ENCODE measurements at places on chromosomes 1 and 21. TPM values are rescaled to one million over a fixed set of nuclear protein-coding genes. Genes with fewer than 3 reads are reported as not detected.

XKR8 gene
- 5.2 TPM for polyA plus RNA-seq

OR10J1 gene
- 0.05 TPM for polyA plus RNA-seq

ZNF496 gene
- 40.0 TPM for polyA plus RNA-seq

DNA sequence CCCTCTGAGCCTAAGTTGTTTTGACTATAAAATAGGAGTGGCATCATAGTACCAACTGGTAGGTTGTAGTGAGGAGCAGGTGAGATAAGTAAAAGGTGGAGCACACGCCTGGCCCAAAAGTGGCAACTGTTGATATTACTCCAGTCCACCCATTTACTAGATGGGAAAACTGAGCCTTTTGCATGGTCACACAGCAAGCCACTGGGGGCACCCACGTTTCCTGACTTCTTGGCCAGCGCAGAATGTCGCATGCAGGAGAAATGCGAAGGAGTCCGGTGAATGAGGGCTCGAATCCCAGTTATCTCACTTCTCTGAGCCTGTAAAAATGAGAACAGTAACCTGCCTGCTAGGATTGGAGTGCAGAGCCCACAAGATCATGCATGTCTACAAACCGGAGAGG, 20.8 kb downstream of the GRHL3 start:
- no peak overlapping the region for H3K4me3 ChIP-seq
- H3K27ac ChIP-seq = no peak overlapping the region
- no peaks in the 10 kb centered on the region for H3K36me3 ChIP-seq

DNA sequence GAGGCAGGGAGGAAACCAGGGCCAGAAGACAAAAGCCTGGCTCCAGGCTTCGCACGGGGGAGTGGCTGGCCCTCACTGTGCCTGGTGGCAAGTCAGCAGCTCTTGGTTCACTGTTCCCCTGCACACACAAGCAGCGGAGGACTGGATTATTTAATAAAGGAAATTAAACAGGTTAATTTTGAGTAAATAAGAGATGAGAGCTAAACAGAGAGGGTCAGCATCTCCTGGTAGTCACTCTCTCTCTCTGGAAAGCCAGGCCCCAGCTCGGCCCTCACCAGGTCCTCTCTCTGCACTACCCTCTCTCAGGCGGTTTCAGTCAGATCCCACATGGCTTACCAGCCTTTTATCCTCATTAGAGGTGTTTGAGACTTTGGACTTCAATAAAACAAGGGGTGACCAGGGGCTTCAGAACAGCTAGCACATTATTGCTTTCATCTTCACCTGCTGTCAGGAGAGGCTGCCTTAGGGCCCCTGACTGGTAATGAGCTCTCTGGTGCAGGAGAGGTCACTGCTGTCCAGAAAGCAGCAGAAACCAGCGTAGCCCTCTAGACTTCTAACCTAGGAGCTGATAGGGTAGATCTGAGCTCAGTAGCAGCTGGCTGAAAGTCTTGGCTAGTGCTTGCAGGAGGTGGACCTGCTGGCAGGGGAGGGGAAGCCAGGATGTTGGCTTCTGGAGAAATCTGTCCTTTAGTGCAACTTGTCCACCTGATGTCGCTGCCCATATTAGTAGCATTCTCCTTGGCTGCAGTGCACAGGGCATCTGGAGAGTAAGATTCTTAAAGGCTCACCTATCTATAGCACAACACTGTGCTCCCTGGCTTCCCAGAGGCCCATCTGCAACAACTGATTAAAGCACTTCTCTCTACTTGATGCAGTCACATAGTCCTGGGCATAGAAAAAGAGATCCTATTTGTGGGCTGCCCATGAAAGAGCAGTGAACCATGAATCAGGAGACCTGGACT, 45.9 kb downstream of the SYT6 start:
- H3K27me3 ChIP-seq = no peaks in the 10 kb centered on the region
- no peak overlapping the region for H3K4me3 ChIP-seq
- H3K36me3 ChIP-seq = no peaks in the 10 kb centered on the region
- H3K4me1 ChIP-seq = no peaks in the 10 kb centered on the region
- H3K27ac ChIP-seq = no peak overlapping the region

GRCh38 chr1:96352733-96353132, 368.9 kb upstream of the PTBP2 start:
- no peaks in the 10 kb centered on the region for H3K4me1 ChIP-seq
- no peaks in the 10 kb centered on the region for H3K27me3 ChIP-seq
- H3K4me3 ChIP-seq = no peak overlapping the region
- no peak overlapping the region for H3K27ac ChIP-seq
- DNase-seq = no peak

- no peak overlapping the region for H3K27ac ChIP-seq
- H3K4me3 ChIP-seq = no peak overlapping the region
- no peaks in the 10 kb centered on the region for H3K27me3 ChIP-seq
- no peaks in the 10 kb centered on the region for H3K4me1 ChIP-seq
- H3K36me3 ChIP-seq = no peaks in the 10 kb centered on the region
- no peak for DNase-seq
Observed at GRCh38 chr1:10022656-10023055, 10.1 kb upstream of the UBE4B start.

DNA sequence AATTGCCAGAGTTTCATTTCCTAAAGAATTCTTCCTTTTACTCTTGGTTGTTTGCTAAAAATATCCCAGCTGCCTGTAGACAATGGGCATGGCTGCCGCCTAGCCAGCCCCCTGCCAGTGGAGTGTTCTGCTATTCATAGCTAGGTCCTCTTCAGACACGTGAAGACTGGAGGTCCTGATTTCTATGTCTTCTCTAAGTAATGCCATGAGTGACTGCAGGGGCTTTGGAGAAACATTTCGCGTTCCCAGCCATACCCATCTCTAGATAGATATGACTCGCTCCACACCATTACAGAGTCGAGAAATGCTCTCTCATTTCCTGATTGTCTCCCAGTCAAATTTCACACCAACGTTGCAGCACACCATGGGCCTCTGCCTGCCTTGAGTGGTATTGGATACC, 99.5 kb upstream of the BACE2 start:
- H3K36me3 ChIP-seq = no peaks in the 10 kb centered on the region
- no peak overlapping the region for H3K27ac ChIP-seq
- no peak overlapping the region for H3K4me3 ChIP-seq
- peaks cover 13% of the 10 kb centered on the region for H3K27me3 ChIP-seq
- no peaks in the 10 kb centered on the region for H3K4me1 ChIP-seq
- no peak for DNase-seq

- peaks cover 7% of the 10 kb centered on the region for H3K27me3 ChIP-seq
- H3K4me3 ChIP-seq = no peak overlapping the region
- H3K4me1 ChIP-seq = peaks cover 5% of the 10 kb centered on the region
- no peaks in the 10 kb centered on the region for H3K36me3 ChIP-seq
- no peak for DNase-seq
- no peak overlapping the region for H3K27ac ChIP-seq
Observed at GRCh38 chr1:157978586-157979403, 14.7 kb upstream of the KIRREL1 start.

GRCh38 chr1:35452106-35452774, 105.0 kb downstream of the KIAA0319L start:
- peaks cover 30% of the 10 kb centered on the region for H3K36me3 ChIP-seq
- peak overlapping the region; percentile 64 for H3K27ac ChIP-seq
- no peaks in the 10 kb centered on the region for H3K4me1 ChIP-seq
- H3K27me3 ChIP-seq = no peaks in the 10 kb centered on the region
- DNase-seq = no peak

- H3K4me1 ChIP-seq = no peaks in the 10 kb centered on the region
- no peak overlapping the region for H3K27ac ChIP-seq
- no peak overlapping the region for H3K4me3 ChIP-seq
- no peak for DNase-seq
Observed at GRCh38 chr1:60765204-60765603, 317.2 kb upstream of the NFIA start.

DNA sequence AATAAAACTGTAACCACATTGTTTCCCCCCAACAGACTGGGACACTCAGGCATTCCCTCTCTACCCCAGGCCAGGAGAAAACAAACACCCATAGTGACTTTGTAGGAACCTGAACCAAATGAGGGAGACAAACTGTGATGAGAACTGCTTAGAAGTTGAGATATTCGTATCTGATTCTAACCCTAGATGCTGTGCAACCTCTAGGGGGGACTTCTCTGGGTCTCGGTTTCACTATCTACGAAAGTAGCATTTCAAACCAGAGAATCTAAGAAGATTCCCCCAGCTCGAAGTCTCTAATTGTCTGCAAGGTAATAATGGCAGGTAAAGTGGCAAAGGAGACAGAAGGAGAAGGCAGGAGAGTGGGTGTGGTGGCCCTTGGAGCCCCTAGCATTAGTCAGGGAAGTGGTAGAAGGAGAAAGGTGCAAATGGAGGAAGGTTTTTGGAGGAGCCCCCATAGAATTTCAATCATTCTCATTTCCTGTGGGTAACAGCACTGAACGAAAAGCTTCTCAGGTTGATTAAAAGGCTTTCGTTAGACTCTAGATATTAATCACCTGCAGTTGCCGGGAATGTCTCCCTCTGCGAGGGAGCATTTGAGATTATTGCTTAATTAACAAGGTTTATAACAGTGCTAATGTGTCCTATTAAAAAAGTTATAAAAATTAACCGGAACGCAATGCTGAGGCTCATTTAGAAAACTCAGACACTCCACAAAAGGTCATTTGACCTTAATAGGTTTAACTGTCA, 46.4 kb downstream of the BEND5 start:
- peaks cover 39% of the 10 kb centered on the region for H3K36me3 ChIP-seq
- H3K27ac ChIP-seq = no peak overlapping the region
- no peak for DNase-seq
- H3K27me3 ChIP-seq = no peaks in the 10 kb centered on the region
- no peak overlapping the region for H3K4me3 ChIP-seq
- no peaks in the 10 kb centered on the region for H3K4me1 ChIP-seq

- H3K27ac ChIP-seq = no peak overlapping the region
- DNase-seq = no peak
- no peak overlapping the region for H3K4me3 ChIP-seq
- H3K36me3 ChIP-seq = no peaks in the 10 kb centered on the region
- no peaks in the 10 kb centered on the region for H3K4me1 ChIP-seq
Observed at GRCh38 chr1:115336741-115337140, 1.3 kb downstream of the NGF start.

GRCh38 chr21:44732263-44732662, 20.9 kb upstream of the TSPEAR start:
- H3K27ac ChIP-seq = no peak overlapping the region
- no peak for DNase-seq
- H3K4me3 ChIP-seq = no peak overlapping the region
- no peaks in the 10 kb centered on the region for H3K27me3 ChIP-seq
- no peaks in the 10 kb centered on the region for H3K4me1 ChIP-seq
- no peaks in the 10 kb centered on the region for H3K36me3 ChIP-seq

DNA sequence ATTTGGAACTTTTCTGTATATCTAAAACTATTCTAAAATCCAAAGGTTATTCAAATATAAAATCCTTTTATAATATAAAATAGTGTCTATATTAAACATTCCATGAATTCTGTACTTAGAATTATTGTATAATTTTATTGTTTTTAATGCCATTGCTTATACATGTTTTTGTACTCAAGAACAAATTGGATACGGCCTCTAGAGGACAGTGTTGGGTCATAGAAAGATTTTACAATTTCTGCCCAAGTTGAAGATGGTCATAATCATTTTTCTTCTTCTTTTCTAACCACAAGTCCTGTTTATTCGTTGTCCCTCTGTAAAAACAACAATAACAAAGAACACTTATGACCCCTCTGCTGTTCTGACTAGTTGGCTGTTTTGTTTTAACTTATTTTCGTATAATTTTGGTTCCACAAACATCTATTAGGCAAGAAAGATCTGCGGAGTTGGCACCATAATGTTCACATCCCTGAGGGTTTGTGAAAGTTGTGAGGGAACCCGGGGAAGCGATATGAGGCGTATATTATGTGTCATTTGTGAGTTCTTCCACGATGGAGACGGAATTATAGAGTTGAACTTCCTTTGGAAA, 75.7 kb upstream of the KIF26B start:
- H3K36me3 ChIP-seq = no peaks in the 10 kb centered on the region
- DNase-seq = no peak
- H3K27ac ChIP-seq = no peak overlapping the region
- no peaks in the 10 kb centered on the region for H3K27me3 ChIP-seq
- H3K4me1 ChIP-seq = no peaks in the 10 kb centered on the region

GRCh38 chr1:232574077-232574476, 55.9 kb downstream of the SIPA1L2 start:
- H3K4me1 ChIP-seq = peaks cover 10% of the 10 kb centered on the region
- DNase-seq = no peak
- H3K36me3 ChIP-seq = no peaks in the 10 kb centered on the region
- H3K27ac ChIP-seq = no peak overlapping the region

GRCh38 chr1:158520955-158521665, 33.1 kb downstream of the OR6Y1 start:
- H3K27ac ChIP-seq = no peak overlapping the region
- no peaks in the 10 kb centered on the region for H3K4me1 ChIP-seq
- no peaks in the 10 kb centered on the region for H3K36me3 ChIP-seq
- H3K4me3 ChIP-seq = no peak overlapping the region

All from thymus (tissue), 14 donors.